ENCODE measurements at places on chromosomes 12 and 14. TPM values are rescaled to one million over a fixed set of nuclear protein-coding genes. Genes with fewer than 3 reads are reported as not detected.

- peaks cover 52% of the 10 kb centered on the region for H3K4me1 ChIP-seq
- H3K4me3 ChIP-seq: no peak overlapping the region
- no peaks in the 10 kb centered on the region for H3K27me3 ChIP-seq
- DNase-seq: no peak
Observed at GRCh38 chr12:47785036-47785886, 12.2 kb downstream of the SLC48A1 start.

SERPINA9 gene
- total RNA-seq: 10.2 TPM

DNA sequence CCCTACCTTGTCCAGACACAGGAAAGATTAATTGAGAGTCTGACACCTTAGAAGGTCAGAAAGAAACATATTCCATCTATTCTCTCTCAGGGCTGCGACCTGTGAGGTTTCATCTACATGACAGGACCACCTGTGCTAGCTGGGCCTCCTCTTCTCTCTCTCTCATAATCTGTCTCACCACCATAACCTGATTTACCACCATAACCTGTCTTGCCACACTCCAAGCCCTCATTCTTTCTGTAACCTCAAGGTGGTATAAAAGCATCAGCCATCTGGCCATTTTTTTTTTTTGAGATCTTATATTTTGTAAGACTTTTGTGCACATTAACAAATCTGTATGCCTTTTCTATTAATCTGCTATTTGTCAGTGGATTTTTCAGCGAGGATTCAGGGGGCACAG is 75.5 kb downstream of the ACADS start:
- H3K36me3 ChIP-seq: peaks cover 1% of the 10 kb centered on the region
- no peaks in the 10 kb centered on the region for H3K27me3 ChIP-seq
- DNase-seq: no peak
- H3K4me1 ChIP-seq: peaks cover 22% of the 10 kb centered on the region
- no peak overlapping the region for H3K4me3 ChIP-seq

CD163L1 gene
- total RNA-seq: 1.9 TPM

CPNE6 gene
- total RNA-seq: not detected

GRCh38 chr12:42617622-42618021 is 28.1 kb upstream of the PRICKLE1 start:
- no peak overlapping the region for H3K27ac ChIP-seq
- DNase-seq: no peak
- no peak overlapping the region for H3K4me3 ChIP-seq
- H3K4me1 ChIP-seq: no peaks in the 10 kb centered on the region

MLEC gene
- 64.6 TPM for total RNA-seq

GRCh38 chr14:59131938-59132795 is 56.3 kb upstream of the DAAM1 start:
- no peaks in the 10 kb centered on the region for H3K27me3 ChIP-seq
- H3K4me1 ChIP-seq: no peaks in the 10 kb centered on the region
- no peak overlapping the region for H3K4me3 ChIP-seq
- no peaks in the 10 kb centered on the region for H3K36me3 ChIP-seq
- no peak for DNase-seq

- no peaks in the 10 kb centered on the region for H3K27me3 ChIP-seq
- no peak for DNase-seq
- H3K4me1 ChIP-seq: peaks cover 13% of the 10 kb centered on the region
- H3K27ac ChIP-seq: peak overlapping the region; percentile 77
- no peak overlapping the region for H3K4me3 ChIP-seq
- no peaks in the 10 kb centered on the region for H3K36me3 ChIP-seq
Observed at GRCh38 chr14:54728700-54729527, 162.0 kb downstream of the SAMD4A start.

TAS2R46 gene
- 2.0 TPM for total RNA-seq

DNA sequence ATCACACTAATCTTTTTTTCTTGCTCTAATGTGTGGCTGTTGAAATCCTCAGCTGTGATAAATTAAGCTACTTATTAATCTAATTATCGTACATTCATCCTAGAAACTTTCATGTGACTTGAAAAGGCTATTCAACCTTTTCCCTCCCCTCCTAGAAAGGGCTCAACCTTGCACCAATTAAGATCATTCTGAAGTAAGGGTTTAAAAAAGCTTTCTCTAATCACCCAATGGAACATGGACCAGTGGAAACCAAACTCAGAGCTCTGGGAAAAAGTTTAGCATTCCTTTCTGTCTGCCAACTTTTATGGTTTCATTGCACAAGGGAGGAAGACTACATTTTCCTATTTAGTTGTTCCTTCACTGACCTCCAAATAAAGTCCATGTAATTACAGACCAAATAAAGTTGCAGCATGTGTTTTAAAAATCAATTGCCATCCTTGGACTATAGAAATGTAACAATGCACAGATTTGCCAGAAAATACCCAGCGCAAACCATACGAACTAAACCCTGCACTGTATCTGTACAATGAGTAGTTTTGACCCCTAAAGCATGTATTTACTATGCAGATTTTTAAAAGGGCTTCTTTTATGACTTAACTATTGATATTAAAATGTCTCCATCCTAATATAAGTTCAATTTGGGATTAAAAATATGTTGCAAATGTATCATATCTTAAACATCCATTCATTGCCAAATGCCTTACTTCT is 142.6 kb upstream of the OTX2 start:
- no peak overlapping the region for H3K27ac ChIP-seq
- no peaks in the 10 kb centered on the region for H3K27me3 ChIP-seq
- no peaks in the 10 kb centered on the region for H3K4me1 ChIP-seq
- DNase-seq: no peak

DNA sequence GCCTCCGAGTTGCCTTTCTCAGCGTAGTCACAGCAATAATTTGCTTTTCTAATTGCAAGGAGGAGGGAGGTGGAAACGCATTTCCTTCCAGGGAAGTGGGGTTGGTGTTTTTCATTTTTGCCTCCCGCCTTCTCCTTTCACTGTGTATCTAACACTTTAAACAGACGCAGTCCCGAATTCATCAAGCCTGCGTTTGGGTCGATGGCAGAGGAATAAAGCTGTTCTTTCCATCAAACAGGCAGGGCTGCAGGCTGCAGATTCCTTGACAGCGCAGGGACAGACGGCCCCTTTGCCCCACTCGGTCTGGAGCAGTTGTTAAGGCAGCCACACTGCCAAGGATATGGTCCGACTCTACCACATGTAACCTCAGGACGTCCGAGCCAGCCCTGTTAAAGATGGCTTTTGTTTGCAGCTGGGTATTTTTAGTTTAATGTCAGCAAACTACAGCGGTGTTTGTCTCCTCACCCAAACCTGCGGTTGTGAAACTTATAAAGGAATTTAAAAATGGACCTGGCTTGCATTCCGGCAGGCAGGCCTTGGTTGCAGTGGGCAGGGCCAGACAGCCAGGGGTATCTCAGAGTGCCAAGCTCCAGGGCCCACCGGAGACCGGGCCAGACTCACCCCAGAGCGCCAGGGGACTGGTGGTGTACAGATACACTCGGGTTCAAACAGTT is 2.1 kb downstream of the CHST11 start:
- H3K4me1 ChIP-seq: peaks cover 42% of the 10 kb centered on the region
- H3K27ac ChIP-seq: peak overlapping the region; percentile 30
- H3K4me3 ChIP-seq: peak overlapping the region; percentile 65
- H3K36me3 ChIP-seq: no peaks in the 10 kb centered on the region
- no peak for DNase-seq

DNA sequence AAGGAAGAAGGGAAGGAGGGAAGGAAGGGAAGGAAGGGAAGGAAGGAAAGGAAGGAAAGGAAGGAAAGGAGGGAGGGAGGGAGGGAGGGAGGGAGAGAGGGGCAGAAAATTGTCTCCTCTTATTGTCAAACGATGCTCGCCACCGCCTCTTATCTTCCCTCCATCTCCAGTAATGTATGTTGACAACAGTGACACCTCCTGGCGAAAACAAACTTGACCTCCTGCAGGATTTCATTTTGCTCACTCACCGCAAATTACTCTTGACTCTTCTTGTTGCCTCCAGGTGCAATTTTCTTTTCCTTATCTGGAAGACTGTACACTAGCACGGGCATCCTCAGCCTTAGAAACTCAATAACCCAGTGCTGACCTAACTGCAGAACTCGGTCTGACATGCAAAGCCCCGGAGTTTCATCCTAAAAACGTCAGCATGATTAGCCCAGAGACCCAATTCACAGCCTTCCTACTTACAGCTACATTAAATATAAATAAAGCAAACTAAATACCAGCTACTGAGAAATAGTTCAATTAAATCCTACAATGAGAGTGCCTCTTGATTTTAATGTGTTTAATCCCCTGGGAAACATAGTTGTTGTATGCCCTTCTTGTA is 512.4 kb upstream of the TMPO start:
- H3K27ac ChIP-seq: no peak overlapping the region
- no peak overlapping the region for H3K4me3 ChIP-seq
- H3K4me1 ChIP-seq: no peaks in the 10 kb centered on the region

DNA sequence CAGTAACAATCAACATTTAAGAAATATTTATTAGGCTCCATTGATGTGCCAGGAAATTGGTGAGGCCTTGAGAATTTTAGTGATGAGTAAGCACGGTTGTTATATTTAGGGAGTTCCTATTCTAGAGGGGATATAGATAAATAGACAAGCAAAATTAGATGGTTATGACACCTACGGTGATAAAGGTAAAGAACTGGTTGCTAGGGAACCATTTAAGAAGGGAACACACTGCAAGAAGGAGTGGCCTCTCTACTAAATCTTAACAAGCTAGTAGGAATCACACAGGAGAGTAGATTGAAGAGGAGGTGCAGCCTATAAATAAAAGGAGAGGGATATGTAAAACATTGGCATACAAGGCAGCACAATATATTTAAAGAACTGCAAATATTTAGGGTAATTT is 155.2 kb downstream of the LRIG3 start:
- no peaks in the 10 kb centered on the region for H3K27me3 ChIP-seq
- no peak for DNase-seq
- no peak overlapping the region for H3K27ac ChIP-seq

NRIP2 gene
- 1.6 TPM for total RNA-seq

- DNase-seq: no peak
- H3K27me3 ChIP-seq: no peaks in the 10 kb centered on the region
- no peak overlapping the region for H3K4me3 ChIP-seq
Observed at GRCh38 chr12:89155826-89156225, 196.5 kb downstream of the DUSP6 start.

GRCh38 chr12:64694130-64695040 is 64.8 kb downstream of the GNS start:
- no peak for DNase-seq
- H3K36me3 ChIP-seq: peaks cover 9% of the 10 kb centered on the region
- H3K27ac ChIP-seq: no peak overlapping the region
- no peaks in the 10 kb centered on the region for H3K4me1 ChIP-seq
- no peak overlapping the region for H3K4me3 ChIP-seq

DNA sequence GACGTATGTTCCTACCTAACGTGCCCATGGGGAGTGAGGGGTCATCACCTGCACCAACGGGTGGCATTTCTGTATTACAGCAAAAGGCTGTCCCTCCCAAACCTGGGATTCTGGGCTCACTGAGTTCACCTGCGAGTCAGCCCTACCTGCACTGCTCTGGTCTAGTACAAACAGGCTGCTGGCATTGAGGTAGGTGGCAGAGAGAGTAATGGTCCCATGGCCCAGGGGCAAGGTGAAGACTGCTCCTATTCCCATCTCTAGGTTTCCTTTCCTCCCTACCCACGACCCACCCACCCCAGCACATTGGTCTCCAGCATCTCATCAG is 421 bp downstream of the SUOX start:
- no peak for DNase-seq
- H3K4me1 ChIP-seq: peaks cover 15% of the 10 kb centered on the region
- peak overlapping the region; percentile 74 for H3K27ac ChIP-seq
- H3K36me3 ChIP-seq: peaks cover 24% of the 10 kb centered on the region
- H3K27me3 ChIP-seq: no peaks in the 10 kb centered on the region

DNA sequence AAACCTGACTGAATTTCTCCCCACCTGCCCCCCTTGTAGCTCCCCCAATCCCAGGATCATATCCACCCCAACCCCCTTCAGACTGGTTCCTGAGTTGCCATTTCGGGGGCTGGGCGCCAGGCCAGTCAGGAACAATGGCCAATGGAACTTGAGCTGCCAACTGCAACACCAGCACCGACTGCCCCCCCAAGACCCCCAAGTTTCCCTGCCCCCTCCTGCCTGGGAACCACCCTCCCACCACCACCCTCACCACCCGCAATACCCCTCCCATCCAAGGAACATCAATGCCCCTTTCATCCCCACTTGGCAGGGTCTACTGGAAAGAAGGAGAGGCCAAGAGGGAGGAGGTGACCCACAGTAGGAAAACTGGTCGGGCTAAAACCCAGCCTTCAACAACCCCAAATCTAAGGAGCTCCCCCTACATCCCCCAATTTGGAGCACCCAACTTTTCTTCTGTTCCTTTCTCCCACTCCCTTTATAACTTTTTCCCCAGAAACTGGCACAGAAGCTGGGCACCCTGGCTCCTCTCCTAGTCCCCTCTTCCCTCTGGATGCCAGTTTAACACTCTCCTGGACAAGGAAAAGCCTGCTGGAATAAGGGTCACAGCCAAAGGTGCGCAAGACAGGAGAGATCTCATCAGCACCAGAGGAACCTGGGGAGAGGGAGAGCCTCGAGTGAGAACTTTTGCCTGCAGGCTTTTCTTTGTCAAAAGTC is 1.6 kb upstream of the NDRG2 start:
- peaks cover 52% of the 10 kb centered on the region for H3K4me1 ChIP-seq
- peak overlapping the region; percentile 86 for H3K4me3 ChIP-seq
- DNase-seq: no peak
- peaks cover 4% of the 10 kb centered on the region for H3K36me3 ChIP-seq
- H3K27me3 ChIP-seq: no peaks in the 10 kb centered on the region
- peak overlapping the region; percentile 94 for H3K27ac ChIP-seq

- H3K27me3 ChIP-seq: no peaks in the 10 kb centered on the region
- no peak overlapping the region for H3K27ac ChIP-seq
- DNase-seq: no peak
- H3K4me3 ChIP-seq: no peak overlapping the region
Observed at GRCh38 chr12:60059180-60059579, 463.4 kb downstream of the SLC16A7 start.

DNA sequence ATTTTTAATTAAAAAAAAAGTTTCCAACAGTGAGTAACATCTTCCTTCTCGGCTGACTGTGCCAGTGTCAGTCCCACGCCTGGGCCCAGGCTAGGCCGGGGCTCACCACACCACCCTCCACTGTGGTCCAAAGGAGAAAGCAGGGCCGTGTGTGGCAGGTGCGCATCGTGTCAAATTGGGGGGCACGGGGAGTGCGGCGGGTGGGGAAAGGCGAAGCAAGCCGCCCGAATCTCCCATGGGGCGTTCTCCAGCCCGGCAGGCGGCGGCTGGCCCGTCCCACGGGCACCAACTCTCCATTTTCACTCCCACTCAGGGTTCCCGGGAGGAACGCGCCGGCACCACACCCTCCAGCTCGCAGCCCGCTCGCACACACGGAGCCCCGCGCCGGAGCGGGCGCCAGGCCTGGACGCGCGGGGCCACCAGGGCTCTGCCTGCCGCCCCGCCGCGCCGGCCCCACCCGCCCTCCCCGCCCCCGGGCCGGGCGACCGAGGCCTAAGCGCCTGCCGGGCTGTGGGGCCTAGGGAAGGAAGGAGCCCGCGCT is 604 bp downstream of the EEA1 start:
- DNase-seq: peak; percentile 78
- no peaks in the 10 kb centered on the region for H3K27me3 ChIP-seq
- H3K4me3 ChIP-seq: peak overlapping the region; percentile 86
- peaks cover 36% of the 10 kb centered on the region for H3K4me1 ChIP-seq
- peak overlapping the region; percentile 100 for H3K27ac ChIP-seq
- H3K36me3 ChIP-seq: no peaks in the 10 kb centered on the region

GRIP1 gene
- total RNA-seq: 21.8 TPM
